Type B pancreatic cell (in vitro differentiated cells): ENCODE measurements at places on chromosomes 12 and 14.

- H3K36me3 ChIP-seq, result no peaks in the 10 kb centered on the region
- no peak for DNase-seq
- no peak overlapping the region for H3K27ac ChIP-seq
- H3K4me1 ChIP-seq, result peaks cover 4% of the 10 kb centered on the region
Observed at GRCh38 chr12:15276088-15276698, 46.1 kb upstream of the PTPRO start.

GRCh38 chr12:123986374-123986965, 13.5 kb downstream of the ZNF664 start:
- no peaks in the 10 kb centered on the region for H3K27me3 ChIP-seq
- peaks cover 52% of the 10 kb centered on the region for H3K4me1 ChIP-seq
- peak overlapping the region; percentile 3 for H3K27ac ChIP-seq
- DNase-seq, result no peak

- peaks cover 4% of the 10 kb centered on the region for H3K4me1 ChIP-seq
- H3K36me3 ChIP-seq, result no peaks in the 10 kb centered on the region
- H3K4me3 ChIP-seq, result no peak overlapping the region
- H3K27ac ChIP-seq, result no peak overlapping the region
- DNase-seq, result no peak
- no peaks in the 10 kb centered on the region for H3K27me3 ChIP-seq
Observed at GRCh38 chr12:130651188-130651959, 64.7 kb downstream of the RIMBP2 start.

- H3K4me1 ChIP-seq, result peaks cover 8% of the 10 kb centered on the region
- no peak overlapping the region for H3K27ac ChIP-seq
- H3K36me3 ChIP-seq, result peaks cover 19% of the 10 kb centered on the region
- H3K4me3 ChIP-seq, result no peak overlapping the region
Observed at GRCh38 chr12:70260646-70261045, 17.4 kb downstream of the CNOT2 start.

GRCh38 chr12:740921-741320, 11.5 kb upstream of the WNK1 start:
- peaks cover 4% of the 10 kb centered on the region for H3K27me3 ChIP-seq
- H3K4me1 ChIP-seq, result no peaks in the 10 kb centered on the region
- H3K36me3 ChIP-seq, result no peaks in the 10 kb centered on the region
- no peak overlapping the region for H3K4me3 ChIP-seq

DNA sequence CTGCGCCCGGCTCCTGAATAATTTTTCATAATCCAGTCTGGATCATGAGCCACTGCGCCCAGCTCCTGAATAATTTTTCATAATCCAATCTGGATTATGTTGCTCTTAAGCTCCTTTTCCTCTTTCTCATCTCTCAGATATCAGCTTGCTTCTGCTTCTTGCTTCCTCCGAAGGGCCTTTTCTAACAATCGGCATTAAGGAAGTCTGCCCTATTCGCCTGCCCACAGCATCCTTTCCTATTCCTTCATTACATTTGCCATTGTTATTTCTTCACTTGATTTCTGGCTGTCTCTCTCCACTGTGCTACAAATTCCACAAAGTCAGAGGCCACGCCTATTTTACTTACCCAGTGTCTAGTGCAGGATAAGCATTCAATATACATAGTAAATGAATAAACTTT, 83.5 kb downstream of the TTC7B start:
- no peaks in the 10 kb centered on the region for H3K27me3 ChIP-seq
- H3K36me3 ChIP-seq, result peaks cover 13% of the 10 kb centered on the region
- H3K4me3 ChIP-seq, result no peak overlapping the region
- DNase-seq, result no peak

DNA sequence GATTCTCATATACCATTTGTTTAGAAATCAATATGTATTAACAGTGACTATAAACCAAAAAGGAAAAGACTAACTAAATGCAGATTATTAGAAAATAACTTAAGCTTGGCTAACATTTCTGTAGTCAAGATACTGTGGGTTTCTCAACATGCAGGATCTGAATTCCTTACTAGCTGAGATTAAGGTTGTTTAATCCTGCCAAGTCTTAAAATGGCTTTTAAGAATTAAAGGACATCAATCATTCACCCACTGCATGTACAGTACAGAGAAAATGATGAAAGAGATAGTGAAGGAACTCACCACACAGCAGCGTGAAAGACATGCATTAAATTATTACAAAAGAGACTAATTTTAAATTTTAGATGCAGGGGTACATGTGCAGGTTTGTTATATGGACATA, 3.8 kb downstream of the ACSS3 start:
- no peak overlapping the region for H3K27ac ChIP-seq
- no peak overlapping the region for H3K4me3 ChIP-seq
- H3K36me3 ChIP-seq, result no peaks in the 10 kb centered on the region
- no peak for DNase-seq
- peaks cover 3% of the 10 kb centered on the region for H3K27me3 ChIP-seq

DNA sequence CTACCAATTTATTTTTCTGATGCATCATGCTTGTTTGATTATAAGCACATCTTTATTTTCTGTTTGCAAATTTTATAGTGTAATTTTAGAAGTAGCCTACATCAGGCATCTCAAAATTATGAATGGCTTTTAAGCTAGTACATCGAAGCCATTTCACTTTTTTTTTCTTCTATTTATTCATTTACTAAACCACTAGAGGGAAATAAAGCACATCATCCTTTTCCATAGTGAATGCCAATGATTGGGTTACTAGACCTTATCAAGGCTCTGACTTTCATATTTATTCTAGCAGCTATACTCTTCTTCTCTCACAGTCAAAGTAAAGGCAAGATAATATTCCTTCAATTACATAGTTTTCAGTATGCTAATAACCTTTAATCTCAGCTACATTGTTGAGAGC, 736.4 kb upstream of the LRFN5 start:
- no peaks in the 10 kb centered on the region for H3K36me3 ChIP-seq
- no peaks in the 10 kb centered on the region for H3K4me1 ChIP-seq
- H3K27me3 ChIP-seq, result no peaks in the 10 kb centered on the region
- no peak overlapping the region for H3K4me3 ChIP-seq
- no peak overlapping the region for H3K27ac ChIP-seq

GRCh38 chr14:102212356-102212755, 72.7 kb downstream of the WDR20 start:
- peaks cover 15% of the 10 kb centered on the region for H3K36me3 ChIP-seq
- no peak overlapping the region for H3K27ac ChIP-seq
- no peak overlapping the region for H3K4me3 ChIP-seq
- DNase-seq, result no peak
- H3K27me3 ChIP-seq, result no peaks in the 10 kb centered on the region
- H3K4me1 ChIP-seq, result peaks cover 13% of the 10 kb centered on the region

GRCh38 chr12:127785540-127785939, 481.4 kb upstream of the TMEM132C start:
- H3K36me3 ChIP-seq, result no peaks in the 10 kb centered on the region
- peaks cover 6% of the 10 kb centered on the region for H3K4me1 ChIP-seq
- DNase-seq, result no peak
- H3K27me3 ChIP-seq, result peaks cover 4% of the 10 kb centered on the region
- no peak overlapping the region for H3K4me3 ChIP-seq
- H3K27ac ChIP-seq, result no peak overlapping the region

- no peaks in the 10 kb centered on the region for H3K27me3 ChIP-seq
- DNase-seq, result no peak
- H3K4me3 ChIP-seq, result no peak overlapping the region
- no peaks in the 10 kb centered on the region for H3K4me1 ChIP-seq
Observed at GRCh38 chr14:50619569-50620141, 48.5 kb downstream of the SAV1 start.

- H3K27me3 ChIP-seq, result peaks cover 64% of the 10 kb centered on the region
- DNase-seq, result no peak
- H3K4me1 ChIP-seq, result peaks cover 46% of the 10 kb centered on the region
- no peak overlapping the region for H3K27ac ChIP-seq
- no peak overlapping the region for H3K4me3 ChIP-seq
Observed at GRCh38 chr12:54562750-54563356, 13.5 kb downstream of the PDE1B start.

DNA sequence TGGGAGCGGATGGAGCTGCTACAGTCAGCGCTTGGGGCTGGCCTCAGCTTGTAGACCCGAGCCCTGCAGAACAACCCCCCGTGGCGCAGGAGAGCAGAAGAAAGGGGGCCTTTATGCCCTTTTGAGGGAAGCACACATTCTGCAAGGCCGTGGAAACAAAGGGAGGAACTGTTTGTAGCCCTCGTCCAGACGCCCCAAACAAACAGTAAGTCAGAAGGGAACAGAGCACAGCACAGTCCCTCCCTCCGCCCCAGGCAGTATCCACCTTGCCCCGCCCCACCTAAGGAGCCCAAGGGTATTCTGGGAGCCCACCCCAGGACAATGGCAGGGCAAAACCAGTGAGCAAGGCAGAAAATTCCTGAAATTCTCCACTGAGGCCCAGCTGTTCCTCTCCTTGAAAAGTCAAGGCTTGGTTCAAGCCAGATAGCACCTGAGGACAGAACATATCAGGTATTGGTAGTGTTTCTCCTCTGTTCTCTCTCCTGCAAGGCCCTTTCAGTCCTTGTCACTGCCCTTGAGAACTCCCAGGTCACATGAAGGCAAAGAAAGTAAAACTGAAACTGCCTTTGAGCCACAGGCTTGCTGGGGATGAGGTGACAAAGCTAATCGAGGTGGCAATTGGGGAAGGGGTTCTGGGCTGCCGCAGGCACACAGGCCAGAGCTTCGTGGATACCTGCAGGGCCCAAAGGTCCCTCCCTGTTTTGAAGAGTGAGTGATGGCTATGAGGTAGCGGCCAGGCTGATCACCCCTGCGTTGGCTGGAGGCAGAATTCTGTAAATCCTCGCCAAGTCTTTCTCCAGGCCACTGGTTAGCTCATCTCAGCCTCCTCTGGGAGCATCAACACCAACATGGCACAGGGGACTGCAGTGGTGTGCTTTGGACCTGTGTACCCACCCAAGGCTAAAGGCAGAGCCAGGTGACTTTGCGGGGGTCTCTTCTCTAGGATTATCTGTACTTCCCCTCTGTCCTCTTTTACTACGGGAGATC, 499 bp downstream of the DGLUCY start:
- peak overlapping the region; percentile 96 for H3K27ac ChIP-seq
- peak; percentile 84 for DNase-seq

DNA sequence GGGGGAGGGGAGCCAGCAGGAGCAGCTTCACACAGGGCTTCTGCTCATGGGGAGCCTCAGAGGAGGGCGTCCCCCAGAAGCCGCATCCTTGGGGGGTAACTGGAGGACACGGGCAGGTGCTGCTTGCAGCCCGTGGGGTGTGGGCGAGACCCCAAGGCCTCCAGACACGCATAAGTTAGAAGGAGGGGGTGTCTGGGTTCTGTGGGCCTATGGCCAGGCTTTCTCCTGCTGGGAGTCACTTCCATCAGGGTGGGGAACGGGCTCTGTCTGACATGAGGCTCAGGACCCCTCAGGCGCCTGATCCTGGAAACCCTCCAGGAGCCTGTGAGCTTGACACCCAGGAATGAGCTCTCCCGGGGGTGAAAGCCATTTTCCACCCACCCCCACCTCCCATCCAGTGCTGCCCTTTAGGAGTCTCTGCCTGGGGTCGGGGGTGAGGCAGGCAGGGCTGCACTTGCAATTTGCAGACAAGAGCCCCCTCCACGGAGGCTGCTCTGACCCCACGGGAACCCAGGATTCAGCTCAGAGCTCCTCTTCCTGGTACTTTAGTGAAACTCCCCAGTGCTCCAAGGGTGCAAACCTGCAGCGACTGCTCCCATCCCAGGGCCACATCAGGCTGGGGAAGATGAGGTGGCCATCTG, 325.7 kb downstream of the ADGRD1 start:
- no peaks in the 10 kb centered on the region for H3K36me3 ChIP-seq
- DNase-seq, result no peak
- H3K27me3 ChIP-seq, result peaks cover 11% of the 10 kb centered on the region
- H3K4me3 ChIP-seq, result no peak overlapping the region
- peaks cover 6% of the 10 kb centered on the region for H3K4me1 ChIP-seq

GRCh38 chr12:26434299-26435068, 239.1 kb downstream of the SSPN start:
- no peaks in the 10 kb centered on the region for H3K4me1 ChIP-seq
- H3K4me3 ChIP-seq, result no peak overlapping the region
- no peak overlapping the region for H3K27ac ChIP-seq
- no peaks in the 10 kb centered on the region for H3K27me3 ChIP-seq
- no peak for DNase-seq
- H3K36me3 ChIP-seq, result peaks cover 16% of the 10 kb centered on the region

- H3K27ac ChIP-seq, result peak overlapping the region; percentile 74
- DNase-seq, result no peak
- no peak overlapping the region for H3K4me3 ChIP-seq
- no peaks in the 10 kb centered on the region for H3K27me3 ChIP-seq
Observed at GRCh38 chr12:124381456-124382296, 86.8 kb downstream of the RFLNA start.

DNA sequence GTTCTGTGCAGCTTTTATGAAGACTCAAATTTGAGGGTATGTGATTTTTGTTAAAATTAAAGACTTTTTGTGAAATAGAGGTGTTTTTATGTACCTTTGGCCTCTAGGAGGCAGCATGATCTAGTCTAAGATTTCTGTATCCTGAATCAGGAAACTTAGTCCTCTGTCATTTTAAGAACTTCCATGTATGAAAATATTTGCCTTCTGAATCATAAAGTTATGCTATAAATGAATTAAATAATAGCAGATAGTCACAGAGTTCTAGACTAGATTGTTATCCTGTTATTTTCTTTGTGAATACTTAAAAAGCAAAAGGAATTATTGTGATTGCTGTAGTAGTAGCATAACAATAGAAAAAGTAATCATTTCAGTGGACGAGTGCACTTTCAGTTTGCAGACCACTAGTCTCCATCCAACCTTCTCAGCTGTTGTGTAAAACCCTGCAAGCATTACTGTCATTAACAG, 56.3 kb downstream of the FGD4 start:
- no peaks in the 10 kb centered on the region for H3K27me3 ChIP-seq
- H3K4me1 ChIP-seq, result peaks cover 3% of the 10 kb centered on the region
- no peak overlapping the region for H3K4me3 ChIP-seq
- H3K27ac ChIP-seq, result peak overlapping the region; percentile 24

GRCh38 chr12:44509471-44509870, 366.6 kb downstream of the NELL2 start:
- no peak overlapping the region for H3K27ac ChIP-seq
- H3K27me3 ChIP-seq, result no peaks in the 10 kb centered on the region
- no peak overlapping the region for H3K4me3 ChIP-seq

GRCh38 chr12:12563290-12563928, 746 bp upstream of the DUSP16 start:
- peaks cover 25% of the 10 kb centered on the region for H3K36me3 ChIP-seq
- no peak for DNase-seq
- peak overlapping the region; percentile 99 for H3K27ac ChIP-seq
- peaks cover 3% of the 10 kb centered on the region for H3K27me3 ChIP-seq

DNA sequence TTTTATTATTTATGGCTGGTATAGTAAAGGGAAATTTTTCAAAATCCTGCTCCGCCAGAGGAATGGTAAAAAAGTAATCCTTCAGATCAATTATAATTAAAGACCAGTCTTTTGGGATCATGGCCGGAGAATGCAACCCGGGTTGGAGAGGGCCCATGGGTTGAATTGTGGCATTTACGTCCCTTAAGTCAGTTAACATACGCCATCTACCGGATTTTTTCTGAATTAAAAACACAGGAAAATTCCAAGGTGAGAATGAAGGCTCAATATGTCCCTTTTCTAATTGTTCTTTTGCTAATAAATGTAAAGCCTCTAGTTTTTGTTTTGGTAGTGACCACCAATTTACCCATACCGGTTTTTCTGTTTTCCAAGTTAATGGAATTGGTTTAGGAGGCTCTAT, 602.8 kb downstream of the ALG10 start:
- no peaks in the 10 kb centered on the region for H3K4me1 ChIP-seq
- no peak overlapping the region for H3K4me3 ChIP-seq
- no peak for DNase-seq
- H3K36me3 ChIP-seq, result peaks cover 3% of the 10 kb centered on the region
